ENCODE measurements at places on chromosomes 7 and 10.

DNA sequence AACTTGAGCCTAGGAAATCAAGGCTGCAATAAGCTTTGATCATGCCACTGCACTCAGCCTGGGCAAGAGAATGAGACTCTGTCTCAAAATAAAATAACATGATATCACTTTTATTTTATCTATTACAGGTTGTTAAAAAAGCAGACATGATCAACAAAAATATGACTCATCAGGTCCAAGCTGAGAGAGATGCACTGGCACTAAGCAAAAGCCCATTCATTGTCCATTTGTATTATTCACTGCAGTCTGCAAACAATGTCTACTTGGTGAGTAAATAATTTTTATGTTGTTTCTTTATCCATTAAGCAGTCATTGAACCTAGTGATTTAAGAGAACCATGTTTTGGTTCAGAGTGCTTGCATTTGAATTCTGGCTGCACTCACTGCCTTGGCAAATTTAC, 3.3 kb downstream of the MASTL start:
- DNase-seq, result no peak

- no peak for DNase-seq
Measured at GRCh38 chr7:147813316-147813715, 777.2 kb upstream of the C7orf33 start.

DNA sequence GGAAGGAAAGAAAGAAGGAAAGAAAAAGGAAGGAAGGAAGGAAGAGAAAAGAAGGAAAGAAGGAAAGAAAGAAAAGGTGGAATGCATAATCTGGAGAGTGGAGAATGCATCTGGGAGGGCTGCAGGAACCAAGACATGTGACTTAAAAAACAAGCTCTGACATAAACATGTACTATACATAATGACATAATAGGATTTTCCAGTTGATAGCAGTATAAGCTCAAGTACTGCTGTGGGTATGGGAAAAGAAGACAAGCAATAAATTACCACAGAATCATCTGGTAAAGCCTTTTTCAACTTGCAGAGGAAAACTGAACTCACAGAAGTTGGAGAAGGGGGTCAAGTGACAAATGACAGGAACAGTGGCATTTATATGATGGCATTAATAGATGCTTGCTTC, 345.9 kb downstream of the PLXDC2 start:
- DNase-seq, result no peak

DNA sequence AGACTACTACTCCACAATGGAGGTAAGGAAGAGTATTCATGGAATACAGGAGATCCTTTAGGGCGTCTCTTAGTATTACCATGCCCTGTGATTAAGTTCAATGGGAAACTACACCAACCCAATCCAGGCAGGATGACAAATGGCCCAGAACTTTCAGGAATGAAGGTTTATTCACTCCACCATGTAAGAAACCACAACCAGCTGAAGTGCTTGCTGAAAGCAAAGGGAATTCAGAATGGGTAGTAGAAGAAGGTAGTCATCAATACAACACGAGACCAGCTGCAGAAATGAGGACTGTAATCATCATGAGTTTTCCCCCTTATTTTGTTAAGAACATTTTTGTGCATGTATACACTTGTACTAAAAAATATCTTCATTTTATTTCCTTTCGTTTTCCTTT, 76.6 kb downstream of the GPR37 start:
- DNase-seq, result no peak

DNA sequence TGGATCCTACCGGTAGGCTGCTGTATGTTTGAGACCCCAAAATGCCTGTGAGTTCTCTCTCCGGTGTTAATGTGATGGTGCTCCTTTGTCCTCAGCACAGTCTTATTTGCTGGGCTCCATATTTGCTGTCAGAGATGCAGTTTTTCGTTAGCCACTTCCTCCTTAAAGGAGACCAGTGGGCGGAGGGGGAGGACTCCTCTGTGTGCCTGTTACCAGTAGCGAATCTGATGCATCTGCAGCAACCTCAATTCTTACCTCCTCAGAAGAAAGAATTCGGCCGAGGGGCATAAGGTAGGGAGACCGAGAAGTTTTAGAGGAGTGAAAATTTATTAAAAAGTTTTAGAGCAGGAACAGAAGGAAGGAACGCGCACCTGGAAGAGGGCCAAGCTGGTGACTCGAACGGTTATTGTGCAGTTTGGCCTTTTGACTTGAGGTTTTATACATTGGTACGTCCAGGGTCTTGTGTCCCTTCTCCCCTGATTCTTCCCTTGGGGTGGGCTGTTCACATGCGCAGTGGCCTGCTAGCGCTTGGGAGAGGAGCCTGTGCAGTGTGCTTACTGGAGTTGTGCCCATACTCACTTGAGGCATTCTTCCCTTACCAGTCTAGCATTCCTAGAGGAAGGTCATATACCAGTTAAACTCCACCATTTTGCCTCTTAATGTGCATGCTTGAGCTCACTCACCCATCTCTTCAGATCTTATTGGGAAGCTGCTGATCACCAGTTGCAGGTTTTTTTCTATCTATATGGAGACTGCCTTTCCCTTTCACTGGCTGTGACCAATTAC, 49.5 kb downstream of the GNAI1 start:
- DNase-seq, result no peak

- DNase-seq, result no peak
Measured at GRCh38 chr7:128794020-128794419, 2.3 kb downstream of the CCDC136 start.

DNA sequence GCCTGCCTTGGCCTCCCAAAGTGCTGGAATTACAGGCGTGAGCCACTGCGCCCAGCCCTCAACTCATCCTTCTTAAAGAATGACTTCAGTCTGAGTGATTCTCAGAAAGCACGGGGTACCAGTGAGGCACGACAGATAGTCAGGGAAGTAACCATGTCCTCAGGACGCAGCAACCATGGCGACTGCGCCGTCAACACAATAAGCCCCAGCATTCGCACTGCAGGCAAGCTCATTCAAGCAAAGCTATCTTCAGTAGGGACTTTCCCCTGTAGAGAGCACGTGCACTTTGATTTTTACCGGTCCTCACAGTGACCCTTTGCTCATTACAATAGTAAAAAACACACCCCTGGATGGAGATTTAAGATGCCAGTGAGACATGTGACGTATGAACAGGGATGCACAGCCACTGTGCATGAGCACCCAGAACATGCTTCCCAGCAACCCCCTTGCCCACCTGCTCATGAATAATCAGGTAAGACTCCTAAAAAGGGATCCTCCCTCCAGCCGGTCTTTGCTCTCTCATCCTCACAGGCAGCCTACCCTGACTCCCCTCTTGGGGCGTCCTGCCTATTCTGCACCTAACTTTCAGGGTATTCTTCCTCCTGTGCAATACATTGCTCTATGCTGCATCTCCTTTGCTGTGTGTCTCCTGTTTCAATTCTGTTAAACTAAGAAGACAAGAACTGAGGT, 9.1 kb downstream of the WDR86 start:
- no peak for DNase-seq
